ENCODE measurements at places on chromosomes 7 and 10. TPM values are rescaled to one million over a fixed set of nuclear protein-coding genes. Genes with fewer than 3 reads are reported as not detected.

OR2A1 gene
- total RNA-seq = not detected

ELN gene
- total RNA-seq = 3.3 TPM

- DNase-seq = no peak
These were observed 56.4 kb upstream of the TNRC18 start for GRCh38 chr7:5479941-5480517.

DNA sequence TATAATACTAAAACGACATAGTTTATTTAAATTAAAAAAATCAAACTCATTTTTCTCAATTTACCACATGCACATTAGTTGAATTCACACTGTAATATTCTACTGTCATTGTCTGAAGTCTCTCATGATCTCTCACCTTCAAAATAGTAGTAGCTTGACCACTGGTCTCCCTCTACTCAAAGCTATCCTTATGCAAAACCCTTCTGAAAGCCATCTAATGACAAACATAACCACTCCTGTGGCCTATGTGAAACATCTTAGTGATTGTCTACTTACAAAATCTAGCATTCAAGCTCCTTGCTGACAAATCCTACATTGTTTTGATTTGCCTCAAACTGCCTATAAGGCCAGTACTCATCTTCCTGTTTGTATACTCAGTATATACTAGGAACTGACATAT, 606.0 kb upstream of the GHITM start:
- DNase-seq = no peak

- DNase-seq = no peak
These were observed 46.1 kb upstream of the SLC35B4 start for GRCh38 chr7:134362587-134363483.

DNA sequence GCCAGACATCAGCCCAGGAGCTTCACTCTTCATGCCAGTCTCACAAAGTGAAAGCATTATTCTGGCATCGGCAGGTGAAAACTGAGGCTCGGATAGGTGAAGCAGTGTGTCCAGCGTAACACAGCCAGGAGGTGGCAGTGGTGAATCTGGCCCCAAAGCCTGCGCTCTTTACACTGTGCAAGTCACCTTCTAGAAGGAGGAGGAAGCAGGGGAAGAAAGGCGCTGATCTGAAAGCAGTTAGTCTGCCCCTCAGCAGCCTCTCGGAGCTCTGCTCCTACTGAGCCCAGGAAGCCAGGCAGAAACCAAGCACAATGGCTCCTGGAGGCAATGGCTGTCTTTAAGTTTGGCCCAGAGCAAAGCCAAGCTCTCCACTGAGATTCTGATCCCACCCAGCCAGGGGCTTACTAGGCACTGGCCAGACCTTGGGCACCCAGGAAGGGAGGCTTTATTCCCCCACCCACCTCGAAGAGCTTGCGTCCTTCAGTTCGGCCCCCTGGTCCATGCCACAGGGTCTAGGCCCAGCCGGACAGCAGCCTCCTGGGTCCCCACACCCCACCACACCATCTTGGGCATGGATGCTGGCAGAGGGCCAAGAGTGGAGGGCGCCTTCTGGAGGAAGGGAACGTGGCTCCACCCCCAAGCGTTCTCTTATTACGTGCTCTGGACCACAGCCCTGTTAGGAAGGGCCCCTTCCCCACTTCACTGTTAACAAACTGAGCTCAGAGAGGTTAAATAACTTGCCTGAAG, 104.5 kb downstream of the GRID1 start:
- DNase-seq = no peak

DNA sequence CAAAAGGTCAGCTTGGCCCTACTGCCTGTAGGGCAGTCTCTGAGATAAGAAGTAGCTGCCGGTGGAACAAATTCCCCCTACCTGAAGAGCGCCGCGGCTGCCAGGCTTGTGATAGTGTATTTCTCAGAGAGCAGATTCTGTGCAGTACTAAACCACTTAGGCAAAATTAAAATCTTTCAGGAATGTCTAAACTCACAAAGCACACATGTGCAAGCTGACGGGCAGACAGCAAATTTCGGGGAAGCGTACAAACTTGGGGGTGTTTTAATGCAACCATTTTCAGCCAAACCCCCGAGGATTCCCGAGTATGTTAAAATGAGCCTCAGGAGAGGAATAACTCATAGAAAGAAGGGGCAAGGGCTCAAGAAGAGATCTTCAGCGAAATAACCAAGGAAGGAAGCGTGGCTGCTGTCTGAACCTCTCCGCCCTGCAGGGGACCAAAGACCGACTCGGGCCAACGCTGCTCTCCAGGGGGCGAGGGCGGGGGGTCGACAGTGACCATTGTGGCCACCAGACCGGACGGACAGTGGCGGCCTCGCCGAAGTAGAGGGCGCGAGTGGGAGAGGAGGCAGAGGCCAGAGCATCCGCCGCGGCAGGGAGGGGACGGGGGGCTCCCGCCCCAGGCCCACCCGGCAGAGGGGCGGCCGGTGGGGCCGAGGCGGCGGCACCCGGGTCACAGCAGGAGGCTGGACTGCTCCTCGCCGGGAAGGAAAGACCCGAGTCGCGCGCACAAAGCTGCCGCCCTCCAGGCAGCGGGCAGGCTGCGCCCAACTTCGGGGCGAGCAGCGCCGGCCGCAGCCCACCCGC, 819 bp downstream of the HYCC1 start:
- peak; percentile 35 for DNase-seq

- no peak for DNase-seq
These were observed 100.9 kb downstream of the RNLS start for GRCh38 chr10:88482220-88482619.

All from LHCN-M2 (cell line).